Breast epithelium (tissue), 4 donors: ENCODE measurements at places on chromosomes 5 and 9. TPM values are rescaled to one million over a fixed set of nuclear protein-coding genes. Genes with fewer than 3 reads are reported as not detected.

The GABRA6 gene
- not detected for total RNA-seq

DNA sequence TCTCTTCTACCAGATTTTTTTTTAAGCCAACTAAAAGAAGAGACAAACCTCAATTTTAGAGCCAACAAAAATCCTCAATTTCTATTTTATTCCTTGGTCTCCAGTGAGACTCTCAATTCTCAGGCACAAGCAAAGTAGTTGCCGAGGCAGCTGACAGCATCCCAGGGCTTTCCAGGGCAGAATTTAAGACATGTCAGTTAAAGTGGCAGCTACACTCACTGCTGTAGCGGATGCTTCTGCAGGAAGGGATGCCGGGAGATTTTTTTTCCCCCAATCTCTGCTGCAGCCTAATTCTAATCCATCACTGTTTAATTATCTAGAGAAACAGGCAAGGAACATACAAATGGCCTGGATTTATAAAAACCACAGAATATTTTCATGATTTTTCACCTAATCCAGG lies 57.0 kb downstream of the TTC39B start:
- no peaks in the 10 kb centered on the region for H3K4me1 ChIP-seq
- no peaks in the 10 kb centered on the region for H3K36me3 ChIP-seq
- no peaks in the 10 kb centered on the region for H3K27me3 ChIP-seq
- H3K27ac ChIP-seq, result no peak overlapping the region
- no peak overlapping the region for H3K4me3 ChIP-seq
- no peak for DNase-seq

DNA sequence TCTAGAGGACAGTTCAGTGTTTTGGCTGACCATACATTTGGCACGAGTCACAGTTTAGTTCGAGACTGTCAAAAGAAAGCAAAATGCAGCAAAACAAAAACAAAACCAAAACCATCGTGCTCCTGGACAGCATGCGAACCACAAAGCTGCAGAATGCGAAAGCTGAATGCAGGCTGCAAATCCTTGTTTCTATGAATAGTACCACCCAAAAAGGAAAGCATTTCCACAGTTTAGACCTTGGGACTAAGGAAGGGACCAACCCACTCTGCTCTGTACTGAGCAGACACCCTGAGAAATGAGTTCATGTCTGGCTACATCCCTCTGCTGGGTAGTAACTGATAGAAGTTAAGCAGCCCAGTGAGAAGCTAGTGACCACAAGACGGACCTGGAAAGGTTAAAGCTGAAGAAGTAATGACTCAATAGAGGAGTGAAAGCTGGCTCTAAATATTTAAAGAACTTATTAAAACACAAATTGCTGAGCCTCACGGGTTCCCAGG lies 3.9 kb downstream of the GCNT4 start:
- DNase-seq, result no peak
- no peaks in the 10 kb centered on the region for H3K4me1 ChIP-seq
- no peak overlapping the region for H3K4me3 ChIP-seq

GRCh38 chr5:65760504-65761275 lies 38.7 kb downstream of the NLN start:
- DNase-seq, result peak; percentile 45
- H3K36me3 ChIP-seq, result no peaks in the 10 kb centered on the region
- no peaks in the 10 kb centered on the region for H3K4me1 ChIP-seq
- H3K27ac ChIP-seq, result no peak overlapping the region
- H3K4me3 ChIP-seq, result no peak overlapping the region

The ARL14EPL gene
- not detected for total RNA-seq

DNA sequence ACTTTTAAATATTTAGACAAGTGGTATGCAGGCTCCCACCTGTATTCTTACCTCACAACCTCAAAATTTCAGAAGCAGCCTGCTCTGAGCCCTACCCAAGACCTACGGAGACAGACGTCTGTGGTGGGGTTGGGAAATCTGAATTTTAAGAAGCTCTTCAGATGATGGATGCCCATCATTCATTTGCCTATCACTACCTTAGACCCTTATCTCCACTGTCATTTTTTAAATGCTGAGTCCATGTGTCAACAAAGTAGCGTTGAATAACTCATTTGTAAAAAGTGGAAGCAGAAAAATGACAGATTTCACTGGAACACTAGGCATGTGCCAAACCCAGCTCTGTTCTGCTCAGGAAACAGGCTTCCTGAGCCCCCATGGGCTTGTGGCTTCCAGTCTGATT lies 85.7 kb downstream of the PDE4D start:
- DNase-seq, result no peak
- no peak overlapping the region for H3K4me3 ChIP-seq
- no peaks in the 10 kb centered on the region for H3K36me3 ChIP-seq
